Right renal cortex interstitium (tissue), 3 donors: ENCODE measurements at places on chromosomes 12 and 14.

DNA sequence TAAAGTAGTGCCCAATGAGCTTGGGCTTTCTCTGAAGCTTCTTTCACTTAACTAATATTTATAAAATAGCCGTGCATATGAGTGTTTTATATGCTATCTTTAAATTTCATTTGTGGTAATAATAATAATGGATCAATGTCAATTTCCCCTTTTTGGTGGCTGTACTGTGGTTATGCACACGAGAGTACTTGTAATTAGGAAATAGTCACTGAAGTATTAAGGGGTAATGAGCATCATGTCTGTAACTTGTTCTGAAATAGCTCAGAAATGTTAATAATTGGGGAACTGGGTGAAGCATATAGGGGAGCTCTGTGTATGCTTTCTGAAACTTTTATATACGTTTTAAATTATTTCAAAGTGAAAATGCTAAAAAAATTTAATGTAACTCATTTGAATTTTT is 7.0 kb upstream of the RNASE8 start:
- no peak for DNase-seq

GRCh38 chr12:124888260-124888659 is 24.6 kb upstream of the SCARB1 start:
- no peak for DNase-seq

DNA sequence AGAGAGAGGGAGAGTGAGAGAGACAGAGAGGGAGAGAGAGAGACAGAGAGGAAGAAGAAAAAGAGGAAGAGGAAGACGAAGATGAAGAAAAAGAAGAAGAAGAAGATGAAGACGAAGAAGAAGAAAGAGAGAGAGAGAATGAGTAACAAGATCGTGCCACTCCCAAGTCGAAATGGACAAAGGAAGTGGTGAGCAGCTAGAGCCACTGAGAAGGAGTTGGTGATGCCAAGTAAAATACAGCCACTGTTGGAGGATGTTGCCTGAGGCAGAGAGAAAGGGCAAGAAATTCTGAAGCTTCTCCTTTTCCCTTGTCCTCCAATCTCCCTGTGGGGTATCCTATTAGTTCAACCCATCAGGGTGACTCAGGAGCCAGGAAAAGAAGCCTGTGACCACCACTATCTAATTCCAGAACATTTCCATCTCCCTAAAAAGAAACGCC is 12.5 kb upstream of the ANAPC5 start:
- DNase-seq: no peak

GRCh38 chr12:64466178-64466577 is 14.3 kb downstream of the TBK1 start:
- no peak for DNase-seq
